Cerebellar nuclear complex (tissue), 1 donor: ENCODE measurements at places on chromosomes 6 and 20.

DNA sequence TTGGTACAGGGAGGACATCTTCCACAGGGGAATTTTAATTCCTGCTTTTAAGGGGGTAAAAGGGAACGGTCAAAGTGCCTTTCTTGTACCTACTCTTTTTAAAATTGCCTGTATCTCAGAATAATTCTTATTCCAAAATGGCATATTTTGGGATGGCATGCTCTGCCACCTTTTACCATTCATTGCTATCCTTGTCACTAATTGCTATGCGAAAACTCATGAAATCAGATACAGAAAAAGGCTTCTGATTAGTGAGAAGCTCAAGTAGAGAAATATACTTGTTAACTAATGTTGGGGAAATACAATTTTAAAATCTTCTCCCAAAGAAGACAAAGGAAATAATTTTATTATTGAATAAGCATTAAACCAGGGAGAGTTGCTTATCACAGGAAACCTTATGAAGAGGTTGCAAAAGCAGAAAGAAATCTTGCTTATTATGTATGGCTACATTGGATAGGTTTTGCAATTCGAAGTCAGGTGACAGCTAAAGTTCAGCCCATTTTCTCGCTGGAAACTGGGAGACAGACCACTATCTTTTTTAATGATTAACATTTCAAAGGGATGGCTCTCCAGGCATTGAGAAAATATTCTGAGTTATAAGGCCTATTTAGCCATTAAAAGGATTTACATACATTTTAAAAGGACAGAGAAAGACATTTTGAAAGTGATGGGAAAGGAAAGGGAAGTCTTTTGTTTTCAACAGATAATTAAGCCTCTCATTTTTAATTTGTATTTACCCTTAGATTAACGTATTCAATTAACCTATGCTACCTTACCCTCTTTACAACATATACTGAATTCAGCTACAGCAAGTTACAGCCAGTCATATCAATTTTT lies 110.3 kb upstream of the PRSS16 start:
- no peak for DNase-seq

- no peak for DNase-seq
These were observed 43.8 kb upstream of the EIF2S2 start for GRCh38 chr20:34155836-34156235.

- no peak for DNase-seq
These were observed 55.0 kb downstream of the QKI start for GRCh38 chr6:163469459-163469985.

- no peak for DNase-seq
These were observed 2.5 kb downstream of the RRAGD start for GRCh38 chr6:89409461-89410035.

- DNase-seq = no peak
These were observed 21.7 kb downstream of the TGM6 start for GRCh38 chr20:2402271-2402980.

DNA sequence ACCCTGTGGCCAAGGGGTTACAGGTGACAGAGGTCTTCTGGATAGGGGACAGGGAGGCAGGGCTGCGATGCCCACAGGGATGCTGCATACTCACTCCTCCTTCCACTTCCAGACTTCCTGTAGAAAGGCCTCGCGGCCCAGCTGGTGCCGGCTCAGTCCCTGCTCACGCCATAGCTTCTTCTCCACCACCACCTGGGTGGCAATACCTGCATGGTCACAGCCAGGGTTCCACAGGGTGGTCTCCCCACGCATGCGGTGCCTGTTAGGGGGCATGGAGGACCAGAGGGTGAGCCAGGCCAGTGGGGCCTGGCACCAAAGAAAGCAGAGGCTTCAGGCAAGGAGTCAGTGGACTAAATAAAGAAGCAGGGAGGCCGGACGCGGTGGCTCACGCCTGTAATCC lies 8.3 kb upstream of the VWA7 start:
- no peak for DNase-seq

DNA sequence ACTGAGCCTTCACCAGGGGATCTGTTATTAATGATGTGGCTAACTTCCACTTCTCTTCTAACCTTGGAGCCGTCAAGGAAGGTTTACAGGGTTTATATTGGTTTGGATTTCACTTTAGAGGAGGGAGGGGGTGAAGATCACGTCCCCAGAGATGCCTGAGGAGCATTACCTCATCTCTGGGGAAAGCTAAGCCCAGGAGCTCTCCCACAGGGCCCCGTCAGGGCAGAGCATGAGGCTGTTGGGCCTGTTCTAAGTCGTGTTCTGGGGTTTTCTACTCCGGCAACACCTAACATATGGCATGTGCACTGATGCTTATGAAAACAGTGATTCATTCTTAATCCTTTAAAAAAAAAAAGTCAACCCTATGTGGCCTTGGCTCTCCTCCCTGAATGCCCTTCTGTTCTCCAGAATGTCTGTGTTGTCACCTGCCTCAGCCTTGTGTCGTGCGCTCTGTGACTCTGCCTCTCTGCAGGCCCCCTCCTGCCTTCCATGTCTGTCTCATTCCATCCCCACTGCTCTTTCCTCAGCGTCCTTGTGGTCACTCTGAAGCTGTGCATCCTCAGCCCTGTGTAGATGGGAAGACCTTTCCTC lies 97.4 kb upstream of the JARID2 start:
- DNase-seq = peak; percentile 96

DNA sequence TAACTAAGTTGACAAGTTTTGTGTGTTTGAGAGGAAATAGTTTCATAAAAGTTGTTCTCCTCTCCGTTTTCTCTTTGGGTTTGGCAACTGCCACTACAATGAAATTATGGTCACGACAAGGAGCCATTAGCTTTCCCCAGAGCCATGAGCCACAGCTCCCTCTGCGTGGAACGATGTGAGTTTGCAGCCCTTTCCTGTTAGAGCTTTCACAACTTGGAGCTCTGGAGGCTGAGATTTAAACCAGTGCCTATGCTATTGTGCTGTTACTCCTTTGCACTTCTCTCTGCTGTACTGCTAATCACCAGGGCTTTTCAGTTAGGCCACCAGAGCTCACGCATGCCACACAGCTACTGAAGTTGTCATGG lies 29.3 kb upstream of the TXNDC5 start:
- no peak for DNase-seq

DNA sequence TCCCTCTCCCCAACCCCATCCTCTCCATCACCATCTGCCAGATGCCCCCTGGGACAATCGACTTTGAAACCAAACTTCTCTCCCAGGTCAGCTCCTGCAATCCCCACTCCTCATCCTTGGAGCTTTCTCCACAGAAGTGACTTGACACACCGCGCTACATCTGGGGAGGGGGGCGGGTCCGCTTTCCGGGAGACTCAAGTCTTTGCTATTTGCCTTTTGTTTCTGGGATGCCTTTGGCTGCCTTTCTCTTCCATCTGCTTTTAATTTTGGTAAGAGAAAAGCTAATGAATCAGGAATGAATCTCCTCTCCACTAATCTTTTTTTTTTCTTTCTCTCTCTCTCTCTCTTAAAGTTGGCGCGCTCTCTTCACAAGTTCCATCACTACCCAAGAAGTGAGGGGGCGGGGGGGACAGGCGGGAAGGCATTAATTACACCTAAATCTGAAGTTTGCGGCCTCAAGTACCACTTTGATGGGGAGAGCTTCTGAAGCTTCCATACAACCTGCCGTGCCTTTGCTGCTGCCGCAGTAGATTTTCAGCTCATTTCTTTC lies 664 bp upstream of the TPBG start:
- DNase-seq = no peak

- DNase-seq = no peak
These were observed 122.0 kb upstream of the CARMIL1 start for GRCh38 chr6:25157183-25157582.

DNA sequence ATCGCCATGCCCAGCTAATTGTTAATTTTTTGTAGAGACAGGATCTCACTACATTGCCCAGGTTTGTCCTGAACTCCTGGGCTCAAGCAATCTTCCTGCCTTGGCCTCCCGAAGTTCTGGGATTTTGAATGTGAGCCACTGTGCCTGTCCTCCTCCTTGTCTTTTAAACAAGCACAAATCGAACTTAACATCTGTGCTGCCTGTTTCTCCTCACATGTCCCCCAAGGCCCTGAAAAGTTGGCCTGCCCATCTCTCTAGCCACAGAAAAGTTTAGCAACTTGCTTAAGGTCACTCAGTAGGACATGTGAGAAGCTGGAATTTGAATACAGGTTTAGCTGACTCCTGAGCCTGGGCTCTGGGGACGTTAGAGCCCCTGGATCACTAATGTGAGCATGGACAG lies 115.7 kb upstream of the KCNG1 start:
- no peak for DNase-seq

GRCh38 chr6:158283304-158283980 lies 28.8 kb upstream of the TULP4 start:
- no peak for DNase-seq

DNA sequence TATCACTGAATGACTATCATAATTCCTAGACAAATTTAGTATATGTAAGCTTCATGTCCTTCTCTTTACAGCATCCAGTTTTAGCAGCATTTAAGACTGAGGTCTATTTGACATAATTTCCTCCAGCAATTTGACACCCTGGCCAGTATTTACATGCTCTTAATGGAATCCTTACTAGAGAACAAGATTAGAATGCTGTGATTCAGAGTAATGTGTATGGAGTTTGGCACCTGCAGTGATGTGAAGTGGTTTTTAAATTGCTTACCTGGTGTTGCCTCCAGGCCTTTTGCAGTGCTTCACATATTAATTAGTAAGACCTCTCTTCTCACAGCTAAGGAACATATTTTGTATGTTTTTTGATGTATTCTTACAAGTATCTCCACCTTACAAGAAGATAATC lies 9.8 kb downstream of the NKX2-4 start:
- no peak for DNase-seq

- no peak for DNase-seq
These were observed 87.0 kb downstream of the FHL5 start for GRCh38 chr6:96649926-96650325.

- no peak for DNase-seq
These were observed 79.3 kb downstream of the SLC22A3 start for GRCh38 chr6:160427312-160428068.

DNA sequence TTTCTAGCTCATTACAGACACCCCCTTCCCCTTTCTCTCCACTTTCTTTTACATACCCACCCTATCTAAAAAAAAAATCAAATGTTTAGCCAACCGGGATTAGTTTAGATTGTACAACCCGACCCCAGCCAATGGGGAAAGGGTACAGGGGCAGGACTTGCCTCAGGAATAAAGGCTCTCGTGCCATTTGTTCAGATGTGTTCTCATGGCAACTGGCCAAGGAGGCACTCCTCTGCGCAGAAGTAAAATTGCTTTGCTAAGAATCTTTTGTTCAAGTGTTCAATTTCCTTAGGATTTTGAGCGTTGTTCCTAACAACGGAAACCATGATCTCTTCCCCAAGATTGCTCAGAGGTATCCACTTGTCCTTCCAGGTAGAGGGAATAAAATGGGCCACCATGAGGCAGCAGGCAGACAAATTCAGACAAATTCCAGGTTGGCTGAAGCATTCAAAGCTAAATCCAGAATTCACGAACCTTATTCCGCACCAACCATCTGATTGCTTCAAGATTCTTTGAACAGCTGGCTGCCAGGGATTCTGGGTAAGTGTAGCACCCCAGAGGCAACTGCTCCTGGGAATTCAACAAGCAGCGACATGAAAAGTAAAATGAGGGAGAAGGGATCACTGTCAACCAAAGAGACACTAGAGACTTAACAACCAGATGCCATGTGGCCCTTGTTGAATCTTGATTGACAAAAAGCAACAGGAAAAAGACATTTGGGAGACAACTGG lies 431.8 kb downstream of the PREX1 start:
- DNase-seq = no peak

GRCh38 chr6:34236131-34236442 lies 586 bp upstream of the HMGA1 start:
- DNase-seq = no peak

DNA sequence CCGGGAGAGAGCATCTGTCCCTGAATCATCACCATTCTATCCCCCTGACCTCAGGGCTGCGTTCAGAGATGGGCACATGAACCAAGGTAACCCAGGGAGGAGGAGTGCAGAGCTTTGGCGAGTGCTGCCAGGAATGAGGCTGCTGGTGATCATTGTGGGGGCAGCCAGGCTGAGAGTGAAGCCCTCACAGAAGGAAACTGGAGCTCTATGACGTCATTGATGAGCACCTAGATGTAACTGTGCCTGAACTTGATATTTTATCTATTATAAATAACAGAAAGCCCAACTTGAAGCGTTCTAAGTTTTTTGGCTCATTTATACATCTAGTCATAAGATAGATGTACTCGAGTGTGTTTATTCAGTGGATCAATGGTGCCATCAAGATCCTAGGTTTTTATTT lies 17.3 kb upstream of the TSHZ2 start:
- DNase-seq = no peak

DNA sequence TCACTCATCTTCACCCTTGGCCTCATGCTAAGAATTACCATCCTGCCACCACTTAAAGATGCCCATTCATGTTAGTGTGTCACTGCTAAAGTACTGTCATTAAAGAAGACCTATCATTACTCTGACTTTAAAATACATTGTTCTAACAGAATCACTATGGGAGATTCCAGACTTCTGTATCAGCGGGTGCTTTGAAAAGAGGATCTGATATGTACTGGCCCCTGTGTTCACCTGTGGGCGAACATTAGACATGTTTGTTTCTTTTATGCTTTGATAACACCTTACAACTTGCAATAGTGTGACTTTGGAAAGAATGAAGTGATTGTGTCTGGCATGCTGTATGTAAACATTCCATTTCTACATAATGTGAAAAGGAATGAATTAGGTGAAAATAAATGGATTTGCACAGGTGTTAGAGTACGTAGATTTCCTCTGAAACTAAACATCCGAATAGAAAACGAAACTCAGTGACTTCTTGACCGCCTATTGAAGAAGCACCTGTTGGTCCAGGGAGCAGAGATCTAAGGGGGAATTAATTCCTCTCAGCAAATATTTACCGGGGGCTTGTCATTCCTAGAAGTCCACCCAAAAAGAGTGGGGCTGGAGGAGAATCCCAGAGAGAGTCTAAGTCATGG lies 132.3 kb downstream of the CARMIL1 start:
- DNase-seq = no peak

GRCh38 chr6:49541210-49541724 lies 9.2 kb upstream of the C6orf141 start:
- DNase-seq = no peak

DNA sequence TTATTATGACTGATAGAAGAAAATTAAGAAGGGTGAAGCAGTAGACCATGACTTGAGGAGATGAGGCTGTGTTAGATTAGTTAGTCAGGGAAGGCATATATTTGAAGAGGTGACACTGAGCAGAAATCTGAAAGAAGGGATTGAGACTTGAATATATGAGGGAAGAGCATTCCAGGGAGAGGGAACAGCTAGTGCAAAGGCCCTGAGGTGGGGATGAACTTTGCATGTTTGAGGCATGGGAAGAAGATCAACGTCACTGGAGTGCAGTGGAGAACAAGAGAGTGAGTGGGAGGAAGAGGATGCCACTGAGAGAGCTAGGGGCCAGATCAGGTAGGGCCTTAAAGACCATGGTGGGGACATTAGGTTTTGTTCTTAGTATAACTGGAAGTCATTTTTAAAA lies 119.0 kb downstream of the ZDHHC14 start:
- DNase-seq = no peak
